ENCODE measurements at places on chromosomes 2 and 18.
A peak's percentile ranks its signal among the peaks of the same experiment; 100 is the strongest.

DNA sequence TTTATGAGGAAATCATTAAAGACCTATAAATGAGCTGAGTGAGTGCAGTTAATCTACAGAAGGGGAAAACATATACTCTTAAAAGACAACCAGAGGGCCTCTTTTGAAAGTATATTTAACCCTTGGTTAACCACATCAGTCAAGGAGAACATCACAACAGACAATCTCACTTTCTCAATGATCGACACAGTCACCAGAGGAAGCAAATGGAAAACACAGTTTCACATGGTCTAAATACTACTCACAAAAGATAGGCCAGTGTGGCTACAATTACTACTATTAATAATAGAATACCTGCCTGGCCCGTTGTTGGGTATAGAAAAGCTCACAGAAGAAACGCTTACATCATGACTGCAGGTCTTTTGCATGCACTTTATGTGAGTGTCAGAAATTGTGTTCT lies 426.2 kb downstream of the NCKAP5 start:
- DNase-seq, result no peak

DNA sequence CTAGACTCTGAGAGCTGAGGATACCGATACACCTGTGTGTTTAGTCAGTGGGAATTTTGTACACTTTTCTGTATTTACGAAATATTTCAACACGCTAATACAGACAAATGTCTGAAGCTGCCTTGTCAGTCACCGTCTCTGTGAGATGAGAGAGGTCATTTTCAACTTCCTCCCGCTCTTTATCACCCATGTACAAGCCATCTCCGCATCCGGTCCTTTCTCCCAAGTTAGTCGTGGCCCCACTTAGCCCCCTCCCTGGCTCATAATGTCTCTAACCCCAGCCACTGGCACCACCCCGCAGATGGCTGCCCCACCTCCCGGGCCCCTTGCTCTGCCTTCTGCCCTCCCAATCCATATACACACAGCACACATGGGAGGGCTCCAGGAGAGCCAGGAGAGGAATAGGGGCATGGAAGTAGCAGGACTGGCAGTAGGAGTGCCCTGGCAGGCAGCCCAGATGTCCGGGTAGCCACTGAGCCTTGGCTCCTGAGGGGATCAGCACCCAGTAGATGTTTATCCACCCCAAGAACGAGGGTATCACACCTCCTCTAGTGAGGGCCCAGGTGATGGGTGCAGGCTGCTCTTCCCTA lies 2.0 kb upstream of the RUFY4 start:
- DNase-seq, result no peak

DNA sequence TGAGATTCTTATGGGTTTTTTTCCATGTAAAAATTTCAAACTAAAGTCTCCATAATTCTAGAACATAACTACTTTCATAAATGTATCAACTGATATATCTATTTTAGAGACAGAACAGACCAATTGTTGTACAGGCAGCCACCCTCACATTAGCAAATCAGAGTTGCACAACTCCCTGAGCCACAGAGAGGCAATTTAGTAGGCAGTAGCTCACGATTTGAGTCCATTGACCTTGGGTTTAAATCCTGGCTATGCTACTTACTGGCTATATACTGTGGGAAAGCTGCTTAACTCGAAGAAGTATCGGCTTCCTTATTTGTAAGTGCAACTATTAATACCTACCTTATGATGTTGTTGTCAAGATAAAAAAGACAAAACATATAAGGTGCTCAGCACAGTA lies 16.2 kb downstream of the MTIF2 start:
- no peak for DNase-seq

- DNase-seq, result peak; percentile 38
Measured at GRCh38 chr2:165469417-165469816, at the start of gene CSRNP3. Gene CSRNP3 (plus strand): TSS chr2:165469698. CDS start chr2:165595066, 125,368 bp downstream.

DNA sequence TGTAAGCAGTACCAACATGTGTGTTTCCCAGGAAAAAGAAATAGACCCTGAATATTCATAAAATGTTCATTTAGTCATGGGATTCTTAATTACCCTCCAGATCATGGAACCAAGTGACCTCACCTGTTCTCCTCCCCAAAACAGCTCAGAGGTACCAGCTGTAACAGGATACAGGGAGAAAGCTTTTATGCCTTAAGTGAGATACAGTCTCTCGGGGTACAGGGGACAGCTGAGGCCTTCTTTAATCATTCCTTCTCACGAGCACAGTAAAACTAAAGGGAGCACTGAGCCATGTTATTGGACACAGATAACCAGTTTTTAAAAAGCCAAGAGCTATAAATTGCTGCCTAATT lies 16.6 kb downstream of the EPHA4 start:
- DNase-seq, result no peak

DNA sequence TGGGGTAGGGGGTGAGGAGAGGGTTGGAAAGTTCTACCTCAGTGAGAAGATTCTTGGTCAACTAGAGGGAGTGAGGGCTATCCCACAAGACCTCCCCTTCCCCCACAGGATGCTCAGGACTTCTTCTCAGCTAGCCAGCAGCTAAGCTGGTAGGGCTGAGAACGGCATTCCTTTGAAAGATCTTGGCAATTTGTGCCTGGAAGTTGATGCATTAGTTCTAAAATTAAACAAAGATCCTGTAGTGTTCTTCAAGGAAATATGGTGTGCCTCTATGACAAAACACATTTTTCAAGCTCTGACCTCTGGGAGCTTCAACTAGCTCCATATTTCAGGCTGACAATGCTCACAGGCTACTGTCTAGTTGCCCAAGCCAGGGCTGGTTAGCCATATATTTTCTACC lies 2.3 kb downstream of the LYPD1 start:
- DNase-seq, result no peak

DNA sequence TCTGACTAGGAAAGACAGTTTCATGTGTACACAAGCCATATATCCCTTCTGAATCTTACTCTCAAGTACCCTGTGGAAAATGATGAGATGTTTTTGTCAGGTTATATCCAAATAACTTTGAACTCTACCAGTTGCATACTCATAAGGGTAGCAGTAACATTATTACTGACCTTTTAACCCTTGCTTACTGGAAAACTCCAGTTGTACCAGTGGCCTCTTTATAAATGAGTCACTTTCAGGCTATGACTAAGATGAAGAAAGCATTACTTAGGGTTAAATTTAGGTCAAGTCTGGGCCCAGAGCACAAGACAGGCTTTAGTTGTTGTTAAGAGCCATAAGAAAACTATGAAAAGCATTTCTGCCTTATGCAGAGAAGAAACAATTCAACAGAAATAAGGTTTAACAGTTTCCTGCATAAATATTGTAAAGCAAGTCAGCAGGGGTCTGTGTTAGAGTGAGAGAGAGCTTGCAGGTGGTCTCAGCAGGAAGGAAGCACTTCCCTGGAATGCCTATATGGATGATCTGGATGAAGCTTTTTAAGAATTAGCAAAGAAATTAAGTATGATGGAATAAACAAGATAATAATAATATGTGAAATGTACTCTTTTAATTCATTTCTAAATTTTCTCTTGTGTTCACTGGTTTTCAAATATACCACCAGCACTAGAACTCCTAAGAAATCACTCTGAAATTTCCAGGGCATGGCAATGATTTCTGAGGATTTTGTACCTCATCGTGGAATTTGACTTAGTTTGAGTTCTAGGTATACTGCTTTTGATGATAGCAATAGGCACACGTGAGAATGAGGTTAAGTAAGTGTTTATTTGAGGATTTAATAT lies 126.6 kb downstream of the UBE2E3 start:
- no peak for DNase-seq

DNA sequence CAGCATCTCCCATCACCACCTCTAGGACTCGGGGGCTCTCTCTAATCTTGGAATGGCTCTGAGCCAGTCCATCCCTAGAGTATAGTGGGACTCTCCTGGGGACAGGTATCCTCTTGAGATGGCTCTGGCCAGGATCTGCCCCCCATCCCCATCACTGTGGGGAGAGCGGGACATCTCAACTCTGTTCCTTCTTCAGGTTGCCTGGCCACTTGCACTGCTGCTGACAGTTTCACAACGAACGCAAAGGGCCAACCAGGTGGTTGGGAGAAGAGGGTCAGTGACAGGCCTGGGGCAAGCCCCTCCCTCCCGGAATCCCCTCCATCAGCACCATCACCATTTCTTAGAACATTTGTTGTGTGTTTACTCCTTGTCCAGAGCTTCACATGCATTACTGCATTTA lies 62.6 kb downstream of the CIB4 start:
- DNase-seq, result no peak

DNA sequence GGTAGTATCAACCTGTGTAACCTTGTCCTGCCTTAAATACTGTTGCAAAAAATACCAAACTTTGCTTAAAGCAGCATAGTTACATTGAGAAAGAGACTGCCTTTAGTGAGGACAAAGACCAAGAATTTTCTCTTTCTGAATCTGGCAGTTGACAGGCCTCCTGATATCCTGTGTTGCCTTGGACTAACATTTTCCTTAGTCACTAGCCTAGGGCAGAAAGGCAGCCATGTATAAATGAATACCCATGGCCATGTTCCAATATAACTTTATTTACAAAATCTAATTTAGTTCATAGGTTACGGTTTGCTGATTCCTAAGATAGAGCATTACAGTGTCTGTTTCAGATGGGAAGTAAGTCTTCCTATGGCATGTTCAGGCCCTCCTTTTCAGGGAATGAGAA lies 895.4 kb downstream of the CNTNAP5 start:
- DNase-seq, result no peak

GRCh38 chr18:26717123-26717719 lies 148.3 kb downstream of the AQP4 start:
- no peak for DNase-seq

- DNase-seq, result peak; percentile 59
Measured at GRCh38 chr18:13271302-13271911, 52.8 kb downstream of the LDLRAD4 start.

- DNase-seq, result no peak
Measured at GRCh38 chr2:158553257-158553656, 96.5 kb downstream of the PKP4 start.

GRCh38 chr2:128467321-128467969 lies 148.8 kb upstream of the HS6ST1 start:
- DNase-seq, result peak; percentile 85

- DNase-seq, result no peak
Measured at GRCh38 chr2:18516112-18516511, 44.3 kb downstream of the RDH14 start.

GRCh38 chr18:32317651-32318050 lies 127.8 kb downstream of the MEP1B start:
- DNase-seq, result no peak

GRCh38 chr2:149094217-149095015 lies 55.9 kb downstream of the LYPD6B start:
- DNase-seq, result no peak
